ENCODE measurements at places on chromosomes 12 and 14.
A peak's percentile ranks its signal among the peaks of the same experiment; 100 is the strongest.

DNA sequence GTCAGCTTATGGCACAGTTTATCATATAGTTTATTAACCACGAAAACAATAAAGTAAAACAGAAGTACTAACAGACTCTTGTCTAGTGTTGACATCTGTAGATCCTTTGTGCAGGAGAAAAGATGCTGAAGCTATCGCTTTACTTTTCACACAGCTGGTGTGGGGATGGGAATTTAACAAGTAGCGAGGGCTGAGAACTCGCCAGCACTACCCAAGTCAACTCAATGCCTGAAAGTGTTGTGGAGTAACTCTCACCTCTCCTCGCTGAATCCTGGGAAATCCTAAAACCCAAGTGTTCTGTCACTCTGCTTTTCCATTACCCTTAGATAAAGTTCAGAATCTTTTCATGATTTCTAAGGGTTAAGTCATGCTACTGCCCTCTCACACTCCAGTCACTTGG lies 264.2 kb downstream of the BMP4 start:
- DNase-seq = no peak

GRCh38 chr12:2003676-2004112 lies 563 bp downstream of the DCP1B start:
- DNase-seq = no peak

- no peak for DNase-seq
These were observed 34.6 kb upstream of the NT5DC3 start for GRCh38 chr12:103875666-103876065.

DNA sequence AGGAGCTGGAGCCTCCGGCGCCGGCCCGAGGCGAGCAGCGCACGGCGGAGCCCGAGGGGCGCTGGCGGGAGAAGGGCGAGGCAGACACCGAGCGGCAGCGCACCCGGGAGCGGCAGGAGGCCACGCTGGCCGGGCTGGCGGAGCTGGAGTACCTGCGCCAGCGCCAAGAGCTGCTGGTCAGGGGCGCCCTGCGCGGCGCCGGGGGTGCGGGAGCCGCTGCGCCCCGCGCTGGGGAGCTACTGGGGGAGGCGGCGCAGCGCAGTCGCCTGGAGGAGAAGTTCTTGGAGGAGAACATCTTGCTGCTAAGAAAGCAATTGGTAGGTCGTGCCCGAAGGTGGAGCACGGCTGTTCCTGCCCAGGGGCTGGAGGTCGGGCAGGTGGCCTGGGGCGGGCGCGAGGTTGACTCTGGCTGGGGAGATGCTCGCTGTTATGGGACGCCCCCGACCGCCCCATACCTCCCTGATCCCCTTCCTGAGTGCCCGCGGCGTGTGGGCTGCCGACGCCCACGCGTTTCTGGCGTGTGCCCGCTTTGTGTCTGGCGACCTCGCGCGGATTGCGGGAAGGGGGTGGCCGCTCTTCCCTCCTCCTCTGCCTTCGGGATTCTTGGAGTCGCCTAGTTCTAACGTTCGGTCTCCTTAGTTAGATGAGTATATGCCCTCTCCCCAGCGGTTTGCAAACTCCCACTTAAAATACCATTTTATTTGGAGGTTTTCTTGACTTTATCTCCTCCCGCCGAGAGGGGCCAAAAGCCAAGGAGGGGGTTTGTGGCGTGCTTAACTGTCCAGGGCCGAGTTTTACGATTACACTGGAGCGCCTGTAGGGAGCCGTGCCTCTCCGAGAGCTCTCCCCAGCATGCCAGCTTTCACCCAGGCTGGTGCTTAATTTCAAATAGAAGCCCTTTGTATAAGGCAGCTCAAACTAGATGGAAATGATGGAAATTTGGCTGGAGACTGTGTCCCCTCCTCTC lies 752 bp downstream of the DACT1 start:
- DNase-seq = peak; percentile 6

- DNase-seq = no peak
These were observed 88.7 kb downstream of the TMTC1 start for GRCh38 chr12:29695026-29695425.

DNA sequence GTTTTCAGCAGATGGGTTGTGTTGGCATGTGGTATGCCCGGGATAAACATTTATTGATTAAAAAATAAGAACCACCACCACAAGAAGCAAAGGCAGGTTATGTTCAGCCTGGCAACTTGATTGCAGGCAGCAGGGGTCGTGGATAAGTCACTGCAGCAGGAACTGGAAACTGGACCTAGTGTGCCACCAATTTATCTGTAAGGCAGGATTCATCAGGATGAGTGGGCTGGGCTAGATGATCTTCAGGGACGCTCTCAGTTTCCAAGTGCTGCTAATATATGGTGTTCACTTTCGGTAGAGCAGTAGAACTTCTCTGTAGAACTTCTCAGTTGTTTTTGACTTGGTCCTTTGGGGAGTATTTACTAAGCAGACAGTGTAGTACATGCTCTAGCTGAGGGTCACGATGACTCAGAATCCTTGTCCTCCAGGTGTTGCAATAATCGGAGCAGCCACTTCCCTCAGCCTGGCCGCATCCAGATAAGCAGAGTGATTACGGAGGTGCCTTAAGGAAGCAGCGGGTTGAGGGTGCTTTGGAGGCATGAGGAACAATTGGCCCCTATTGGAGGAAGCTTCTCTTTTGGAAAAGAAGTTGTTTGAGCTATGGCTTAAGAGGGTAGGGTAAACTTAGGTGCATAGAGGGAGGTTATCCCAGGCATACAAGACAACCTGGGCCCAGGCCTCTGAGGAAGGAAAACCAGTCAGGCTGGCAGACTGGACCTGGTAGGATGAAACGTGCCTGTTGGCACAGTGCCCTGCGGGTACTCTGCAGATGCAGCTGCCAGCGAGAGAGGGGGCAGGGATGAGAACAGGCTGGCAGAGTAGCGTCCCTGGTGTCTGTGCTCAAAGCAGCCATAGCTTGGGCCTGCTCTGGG lies 104.0 kb downstream of the GPR135 start:
- no peak for DNase-seq

- no peak for DNase-seq
These were observed at the start of gene SLC2A14 for GRCh38 chr12:7872566-7873319. Gene SLC2A14 (minus strand): TSS chr12:7872915. CDS start chr12:7869880, 3,035 bp downstream.

- no peak for DNase-seq
These were observed 29.7 kb downstream of the PLEKHG3 start for GRCh38 chr14:64733899-64734298.

DNA sequence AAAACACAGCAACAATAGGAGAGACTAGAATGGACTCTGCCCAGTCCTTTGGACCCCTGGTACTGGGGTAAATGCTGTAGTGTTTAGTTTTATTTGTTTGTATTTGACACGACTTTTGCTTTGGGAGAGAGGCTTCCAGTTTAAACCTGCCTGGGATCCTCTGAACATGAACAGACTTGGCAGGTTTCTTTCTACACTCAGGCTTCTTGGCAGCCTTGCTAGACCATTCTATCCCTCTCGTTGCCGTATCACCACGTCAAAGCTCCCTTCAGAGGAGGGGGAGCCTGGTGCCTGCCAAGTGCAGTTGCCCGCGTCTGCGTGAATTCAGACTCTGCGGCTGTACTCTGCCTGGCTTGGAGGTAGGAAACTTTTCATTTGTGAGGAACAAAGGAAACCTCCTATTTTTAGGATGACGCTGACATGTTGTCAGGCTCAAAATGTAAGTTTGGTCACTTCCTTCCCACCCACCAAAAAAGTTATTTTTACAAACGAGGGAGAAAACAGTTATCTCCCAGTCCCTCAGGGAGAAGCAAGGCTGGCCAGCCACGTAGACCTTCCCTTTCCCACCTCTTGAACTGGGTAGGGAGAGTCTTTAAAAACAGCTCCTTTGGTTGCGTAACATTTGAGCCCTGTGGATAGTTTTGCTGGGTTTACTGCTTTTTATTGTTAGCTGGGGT lies 25.9 kb downstream of the CD9 start:
- no peak for DNase-seq

DNA sequence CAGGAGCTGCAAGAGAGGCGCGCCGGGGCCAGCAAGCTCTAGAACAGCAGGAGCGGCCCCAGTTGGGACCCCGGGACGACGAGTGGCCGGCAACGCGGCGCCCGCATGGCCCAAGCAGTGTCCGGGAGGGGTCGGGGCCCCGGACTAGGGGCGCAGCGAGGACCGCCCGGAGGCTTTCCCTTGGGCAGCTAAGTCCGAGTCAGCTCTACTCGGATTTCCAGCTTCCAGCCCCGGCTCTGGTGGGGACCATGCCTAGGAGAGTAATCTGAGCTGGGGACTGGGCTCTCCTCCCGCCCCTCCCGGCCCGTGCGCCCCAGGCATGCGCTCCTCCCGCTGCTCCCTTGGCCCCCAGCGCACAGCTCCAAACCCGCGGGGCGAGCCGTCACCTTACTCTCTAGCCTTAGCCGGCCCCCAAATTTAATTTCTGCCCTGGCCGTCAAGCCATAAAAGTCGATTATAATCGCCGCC lies 41.6 kb upstream of the CAPRIN2 start:
- DNase-seq = no peak

GRCh38 chr14:88599761-88600439 lies 37.1 kb downstream of the ZC3H14 start:
- no peak for DNase-seq

DNA sequence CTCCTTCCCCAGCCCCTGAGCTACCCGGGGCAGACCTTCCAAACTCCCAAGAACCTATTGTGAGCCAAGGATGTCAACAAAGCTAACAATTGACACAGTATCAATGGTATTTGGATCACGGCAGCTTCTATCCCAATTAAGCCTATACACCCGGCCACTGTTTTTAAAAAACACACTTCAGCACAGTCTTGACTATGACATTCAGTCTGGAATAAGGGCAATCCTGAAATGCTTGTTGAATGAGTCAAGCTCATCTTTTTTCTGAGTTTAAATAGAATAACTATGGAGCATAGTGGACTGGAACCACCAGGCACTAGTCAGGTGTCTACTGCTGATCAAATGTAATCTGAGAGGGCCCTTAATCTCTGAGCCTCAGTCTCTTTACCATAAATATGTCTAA lies 5.7 kb downstream of the DENND5B start:
- DNase-seq = no peak

DNA sequence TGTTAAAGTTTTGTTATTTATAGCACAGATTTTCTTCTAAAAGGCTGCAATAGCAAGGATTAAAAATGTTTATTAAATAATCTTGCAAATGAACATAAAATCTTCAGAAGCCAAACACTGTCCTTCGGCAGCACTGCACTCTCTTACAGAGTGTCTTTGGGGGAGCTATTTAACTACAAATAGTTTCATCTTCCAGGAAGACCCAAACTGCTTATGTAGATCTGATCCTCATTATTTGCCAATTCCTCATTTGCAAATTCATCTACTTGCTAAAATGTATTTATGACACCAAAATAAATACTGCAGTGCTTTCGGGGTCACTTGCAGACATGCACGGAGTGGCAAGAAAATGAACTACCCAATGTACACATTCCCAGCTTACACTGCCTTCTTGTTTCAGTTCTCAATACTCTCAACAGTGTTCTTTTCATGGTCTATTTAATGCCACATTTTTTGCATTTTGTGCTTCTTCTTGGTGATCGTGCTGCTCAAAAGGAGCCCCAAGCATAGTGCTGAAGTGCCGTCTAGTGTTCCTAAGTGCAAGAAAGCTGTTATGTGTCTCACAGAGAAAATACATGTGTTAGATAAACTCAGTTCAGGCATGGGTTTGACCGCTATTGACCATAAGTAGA lies 128.1 kb downstream of the PRKD1 start:
- no peak for DNase-seq

GRCh38 chr14:35808076-35808637 lies 938 bp downstream of the RALGAPA1 start:
- no peak for DNase-seq

- DNase-seq = peak; percentile 27
These were observed 19.6 kb downstream of the LGMN start for GRCh38 chr14:92728759-92729364.

GRCh38 chr12:48943221-48943620 lies 14.1 kb downstream of the ARF3 start:
- no peak for DNase-seq

- no peak for DNase-seq
These were observed 42.2 kb upstream of the NAV3 start for GRCh38 chr12:77788231-77789168.

DNA sequence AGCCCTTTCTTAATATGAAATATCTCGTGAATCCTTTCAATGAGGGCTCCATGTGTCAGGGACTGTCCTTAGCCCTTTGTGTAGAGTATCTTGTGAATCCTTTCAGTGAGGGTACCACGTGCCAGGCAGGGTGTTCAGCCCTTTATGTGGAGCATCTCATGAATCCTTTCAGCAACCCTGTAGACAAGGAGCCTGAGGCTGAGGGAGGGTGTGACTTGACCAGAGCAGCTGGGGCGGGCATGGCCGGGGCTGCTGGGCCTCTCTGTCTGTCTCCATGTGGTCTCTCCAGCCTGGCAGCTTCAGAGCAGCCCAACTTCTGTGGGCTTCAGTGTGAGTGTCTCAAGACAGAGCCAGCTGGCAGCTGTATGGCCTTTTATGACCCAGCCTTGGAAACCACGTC lies 140.2 kb downstream of the AACS start:
- no peak for DNase-seq

GRCh38 chr12:3913278-3913677 lies 40.1 kb upstream of the PARP11 start:
- DNase-seq = no peak

- DNase-seq = no peak
These were observed 45.4 kb upstream of the TRIM9 start for GRCh38 chr14:51140338-51140737.

DNA sequence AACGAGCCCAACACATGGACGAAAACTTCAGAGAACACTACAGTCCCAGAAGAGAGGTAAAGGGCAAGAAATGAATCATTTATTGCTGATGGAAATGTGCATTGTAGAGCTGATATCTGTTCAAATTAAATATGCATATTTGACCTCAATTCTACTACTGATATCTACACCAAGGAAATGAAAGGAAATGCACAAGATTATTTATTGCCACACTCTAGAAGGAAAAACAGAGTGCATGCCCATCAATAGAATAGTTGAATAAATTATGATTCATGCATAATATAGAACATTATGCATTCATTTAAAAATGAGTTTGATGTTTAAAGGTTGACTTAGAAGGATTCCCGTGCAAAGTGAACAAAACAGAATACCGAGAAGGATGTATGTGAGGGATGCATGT lies 15.6 kb upstream of the NUP107 start:
- no peak for DNase-seq

DNA sequence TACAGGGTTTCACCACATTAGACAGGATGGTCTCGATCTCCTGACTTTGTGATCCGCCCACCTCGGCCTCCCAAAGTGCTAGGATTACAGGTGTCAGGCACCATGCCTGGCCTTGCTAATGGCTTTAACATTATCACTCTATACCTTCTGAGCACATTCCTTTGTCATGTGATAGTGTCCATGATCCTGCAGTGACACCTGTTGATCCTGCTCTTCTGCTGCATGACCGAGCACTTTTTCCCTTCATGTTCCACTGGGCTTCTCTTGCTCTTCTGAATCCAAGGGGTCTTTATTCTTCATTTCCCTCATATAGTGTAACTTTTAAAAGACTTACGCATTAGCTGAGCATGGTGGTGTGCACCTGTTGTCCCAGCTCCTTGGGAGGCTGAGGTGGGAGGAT lies 11.6 kb downstream of the ZNF268 start:
- no peak for DNase-seq
